Activated CD4-positive, alpha-beta T cell treated with anti-CD3 and anti-CD28 coated beads for 36 hours (primary cell): ENCODE measurements at places on chromosomes 16 and 17. TPM values are rescaled to one million over a fixed set of nuclear protein-coding genes. Genes with fewer than 3 reads are reported as not detected.
A peak's percentile ranks its signal among the peaks of the same experiment; 100 is the strongest.

- DNase-seq, result no peak
Observed at GRCh38 chr16:72427051-72427782, 255.3 kb upstream of the PMFBP1 start.

DNA sequence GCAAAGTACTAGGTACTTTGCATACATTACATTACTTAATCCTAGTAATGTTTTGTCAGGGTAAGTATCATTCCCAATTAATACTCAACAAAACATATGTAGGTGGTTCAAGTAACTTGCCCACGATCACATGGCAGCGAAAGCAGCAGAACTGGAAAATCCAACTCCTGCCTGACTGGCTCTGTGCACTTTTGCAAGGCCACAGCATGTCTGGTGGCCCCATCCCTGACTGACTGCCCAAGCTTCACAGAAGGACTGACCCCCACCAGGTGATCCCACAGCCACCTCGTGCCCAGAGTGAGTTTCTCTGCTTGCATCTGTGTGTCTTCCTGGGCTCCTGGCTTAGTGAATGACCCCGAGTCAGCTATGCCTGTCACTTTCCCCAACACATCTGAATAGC lies 11.4 kb downstream of the CNP start:
- no peak for DNase-seq

DNA sequence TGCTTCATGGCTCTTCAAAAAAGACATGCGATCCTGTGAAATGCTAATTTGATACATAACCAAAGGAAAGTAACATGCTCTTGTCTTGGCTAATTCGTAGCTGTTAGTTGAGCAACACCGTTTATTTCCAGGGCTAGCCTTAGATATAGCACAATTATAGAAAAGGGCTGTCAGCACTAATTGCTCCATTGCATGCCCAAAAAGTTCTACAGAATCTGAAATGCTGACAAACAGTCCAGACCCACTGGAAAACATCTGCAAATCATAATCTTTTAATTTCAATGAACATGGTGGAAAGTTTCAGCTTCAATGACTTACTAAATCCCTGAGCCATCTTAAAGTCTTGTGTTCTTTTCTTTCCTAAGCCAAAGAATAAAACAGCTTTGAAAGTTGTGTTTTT lies 42.9 kb upstream of the NUDT7 start:
- DNase-seq, result no peak

GRCh38 chr17:73722165-73722564 lies 77.9 kb upstream of the SDK2 start:
- DNase-seq, result peak; percentile 57

MT4 gene
- total RNA-seq, result not detected

NACA2 gene
- not detected for total RNA-seq

DNA sequence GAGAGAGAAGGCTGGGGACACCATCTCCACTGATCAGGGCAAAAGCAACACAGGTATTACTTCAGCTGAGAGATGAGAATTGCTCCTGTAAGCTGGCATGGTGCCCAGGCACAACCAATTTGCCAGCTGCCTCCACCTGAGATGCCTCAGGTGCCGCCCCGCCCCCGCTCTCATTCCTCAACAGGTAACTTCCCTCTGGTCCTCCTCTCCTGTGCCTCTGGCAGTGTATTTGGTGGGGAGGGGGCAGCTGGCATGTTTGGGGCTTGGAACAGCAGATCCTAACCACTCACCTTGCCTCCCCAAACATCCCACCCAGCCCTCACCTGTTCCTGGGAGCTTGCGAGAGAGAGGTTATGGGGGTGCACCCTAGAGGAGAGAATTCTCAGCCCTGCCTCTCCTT lies 2.9 kb upstream of the SRCIN1 start:
- no peak for DNase-seq

GRCh38 chr17:1621273-1621954 lies 7.2 kb downstream of the SLC43A2 start:
- DNase-seq, result no peak

PDIA2 gene
- total RNA-seq, result not detected
